ENCODE measurements at places on chromosomes 5 and 9. TPM values are rescaled to one million over a fixed set of nuclear protein-coding genes. Genes with fewer than 3 reads are reported as not detected.

Gene CTXN3
- not detected for total RNA-seq

Gene PDLIM4
- 71.4 TPM for total RNA-seq

Gene STC2
- 502 TPM for total RNA-seq

Gene CATSPER3
- total RNA-seq = 0.32 TPM

Gene CAMK4
- 1.4 TPM for total RNA-seq

DNA sequence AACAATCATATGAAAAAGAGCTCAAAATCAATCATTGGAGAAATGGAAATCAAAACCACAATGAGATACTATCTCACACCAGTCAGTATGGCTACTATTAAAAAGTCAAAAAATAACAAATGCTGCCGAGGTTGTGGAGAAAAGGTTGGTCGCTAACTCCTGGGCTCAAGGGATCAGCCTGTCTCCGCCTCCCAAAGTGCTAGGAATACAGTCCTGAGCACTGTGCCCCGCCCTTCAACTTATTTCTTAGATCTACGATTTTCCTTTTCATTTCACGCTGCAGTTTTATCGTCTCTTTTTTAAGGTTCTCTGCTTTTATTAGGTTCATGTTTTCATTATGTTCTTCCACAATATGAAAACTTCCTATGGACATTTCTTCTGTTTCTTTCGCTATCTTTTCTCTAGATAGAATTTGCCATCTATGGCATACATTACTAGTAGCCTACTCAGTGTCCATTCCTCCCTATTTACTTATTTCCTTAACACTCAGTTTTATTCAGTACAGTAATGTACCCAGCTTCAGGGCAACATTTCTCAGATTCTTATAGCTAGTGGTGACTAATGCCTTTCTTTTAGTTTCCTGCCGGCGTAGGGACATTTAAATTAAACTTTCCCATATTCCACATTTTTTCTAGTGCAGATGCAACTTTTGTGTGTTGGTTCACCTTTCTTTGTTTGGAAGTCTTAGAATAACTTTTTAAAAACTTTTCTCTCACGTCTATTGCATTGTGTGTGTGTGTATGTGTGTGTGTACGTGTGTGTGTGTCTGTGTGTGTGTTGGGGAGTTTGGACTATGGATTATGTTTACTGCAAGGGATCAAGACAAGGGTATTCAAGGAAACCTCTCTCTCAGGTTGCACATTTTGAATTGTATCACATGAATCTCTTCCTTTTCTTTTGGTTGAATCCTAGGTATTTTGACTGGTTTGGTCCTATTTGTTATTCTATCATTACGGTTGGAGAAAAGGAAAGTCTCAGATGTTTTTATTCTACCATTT, 21.6 kb upstream of the FBN2 start:
- DNase-seq = no peak
- H3K4me1 ChIP-seq = no peaks in the 10 kb centered on the region
- H3K27ac ChIP-seq = no peak overlapping the region
- no peak overlapping the region for H3K4me3 ChIP-seq
- no peaks in the 10 kb centered on the region for H3K36me3 ChIP-seq
- H3K27me3 ChIP-seq = no peaks in the 10 kb centered on the region

- H3K27me3 ChIP-seq = no peaks in the 10 kb centered on the region
- H3K27ac ChIP-seq = peak overlapping the region; percentile 48
- H3K36me3 ChIP-seq = no peaks in the 10 kb centered on the region
- no peak for DNase-seq
- H3K4me3 ChIP-seq = peak overlapping the region; percentile 90
Observed at GRCh38 chr9:131274674-131275331, 1.5 kb downstream of the FAM78A start.

DNA sequence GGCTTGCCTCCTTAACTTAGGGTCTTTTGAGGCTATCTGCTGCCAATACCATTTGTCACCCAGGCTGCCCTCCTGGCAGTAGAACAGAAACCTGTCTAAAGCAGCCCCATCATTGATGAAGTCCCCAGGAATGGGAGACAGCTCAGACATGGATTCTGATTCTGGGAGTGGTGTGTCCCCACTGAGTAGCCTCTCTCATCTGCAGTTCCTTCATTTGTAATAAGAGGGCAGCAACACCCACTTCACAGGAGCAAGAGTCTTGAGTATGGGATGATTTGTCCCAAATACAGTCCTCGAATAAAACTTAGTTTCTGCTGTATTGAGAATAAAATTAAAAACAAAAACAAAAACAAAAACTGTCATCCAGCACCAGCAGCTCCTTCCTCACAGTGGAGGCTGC, 167.6 kb downstream of the ASTN2 start:
- no peak overlapping the region for H3K4me3 ChIP-seq
- no peaks in the 10 kb centered on the region for H3K27me3 ChIP-seq
- H3K36me3 ChIP-seq = no peaks in the 10 kb centered on the region
- no peak for DNase-seq

- no peaks in the 10 kb centered on the region for H3K4me1 ChIP-seq
- H3K4me3 ChIP-seq = no peak overlapping the region
- DNase-seq = no peak
- H3K27ac ChIP-seq = no peak overlapping the region
Observed at GRCh38 chr5:162550236-162550635, 482.7 kb downstream of the GABRG2 start.

DNA sequence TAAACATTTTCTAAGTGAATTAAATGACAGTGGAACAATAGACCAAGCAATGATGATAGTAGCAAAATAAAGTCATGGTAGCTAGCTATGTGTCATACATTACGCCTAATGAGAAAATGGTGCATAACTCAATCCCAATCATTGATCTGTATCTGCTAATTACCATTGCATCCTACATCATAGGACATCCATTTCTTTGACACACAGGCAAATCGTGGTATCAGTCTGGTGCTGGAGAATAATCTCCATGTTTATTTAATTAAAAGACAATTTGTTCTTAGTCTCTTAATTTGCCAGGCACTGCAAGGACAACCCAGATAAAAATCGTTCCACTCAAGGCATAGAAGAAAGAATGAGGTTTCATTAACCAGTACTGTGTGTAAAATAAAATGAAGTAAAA, 89.6 kb upstream of the SMC5 start:
- H3K4me3 ChIP-seq = no peak overlapping the region
- DNase-seq = no peak

DNA sequence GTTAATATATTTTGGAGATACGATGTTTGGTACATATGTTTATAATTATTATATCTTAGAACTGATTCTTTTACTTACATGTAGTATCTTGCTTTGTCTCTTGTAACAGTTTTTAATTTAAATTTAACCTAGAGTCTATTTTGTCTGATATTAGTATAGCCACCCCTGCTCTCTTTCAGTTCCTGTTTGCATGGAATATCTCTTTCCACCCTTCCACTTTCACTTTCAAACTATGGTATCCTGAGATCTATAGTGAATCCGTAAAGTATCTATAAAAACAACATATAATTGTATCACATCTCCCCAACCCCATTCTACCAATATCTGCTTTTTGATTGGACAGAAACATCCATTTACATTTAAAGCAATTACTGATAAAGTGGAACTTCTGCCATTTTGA, 7.2 kb downstream of the IRGM start:
- H3K4me1 ChIP-seq = no peaks in the 10 kb centered on the region
- no peak overlapping the region for H3K4me3 ChIP-seq
- H3K27ac ChIP-seq = no peak overlapping the region
- no peaks in the 10 kb centered on the region for H3K36me3 ChIP-seq
- H3K27me3 ChIP-seq = no peaks in the 10 kb centered on the region
- DNase-seq = no peak

GRCh38 chr5:177478711-177479646, 5.5 kb upstream of the DBN1 start:
- H3K4me3 ChIP-seq = no peak overlapping the region
- H3K36me3 ChIP-seq = no peaks in the 10 kb centered on the region
- peak; percentile 71 for DNase-seq
- H3K4me1 ChIP-seq = peaks cover 5% of the 10 kb centered on the region

DNA sequence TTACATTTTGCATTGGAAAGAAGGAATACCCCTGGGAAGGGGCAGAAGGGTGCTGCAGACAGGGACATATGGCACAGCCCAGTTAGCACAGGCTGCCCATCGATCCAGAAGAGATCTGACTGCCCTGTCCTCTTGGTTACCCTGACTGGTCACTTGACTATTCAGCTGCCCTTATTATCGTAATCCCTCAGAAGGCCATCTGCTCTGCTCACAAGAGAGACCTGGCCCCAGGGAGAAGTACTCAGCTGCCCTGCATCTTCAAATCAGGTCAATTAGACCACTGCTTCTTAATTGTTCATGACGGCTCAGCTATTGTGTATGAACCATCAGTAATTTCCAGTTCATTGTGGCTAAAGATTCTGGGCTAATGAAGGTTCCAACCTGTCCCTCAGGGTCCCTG, 345.0 kb downstream of the TLE1 start:
- no peaks in the 10 kb centered on the region for H3K36me3 ChIP-seq
- H3K27ac ChIP-seq = no peak overlapping the region
- H3K27me3 ChIP-seq = no peaks in the 10 kb centered on the region
- DNase-seq = no peak
- no peaks in the 10 kb centered on the region for H3K4me1 ChIP-seq
- H3K4me3 ChIP-seq = no peak overlapping the region

GRCh38 chr5:170617533-170618490, 114.0 kb downstream of the KCNIP1 start:
- no peaks in the 10 kb centered on the region for H3K27me3 ChIP-seq
- no peak overlapping the region for H3K4me3 ChIP-seq
- H3K36me3 ChIP-seq = no peaks in the 10 kb centered on the region
- no peak for DNase-seq

All from breast epithelium (tissue), 4 donors.